ENCODE measurements at places on chromosomes 7 and 10.

DNA sequence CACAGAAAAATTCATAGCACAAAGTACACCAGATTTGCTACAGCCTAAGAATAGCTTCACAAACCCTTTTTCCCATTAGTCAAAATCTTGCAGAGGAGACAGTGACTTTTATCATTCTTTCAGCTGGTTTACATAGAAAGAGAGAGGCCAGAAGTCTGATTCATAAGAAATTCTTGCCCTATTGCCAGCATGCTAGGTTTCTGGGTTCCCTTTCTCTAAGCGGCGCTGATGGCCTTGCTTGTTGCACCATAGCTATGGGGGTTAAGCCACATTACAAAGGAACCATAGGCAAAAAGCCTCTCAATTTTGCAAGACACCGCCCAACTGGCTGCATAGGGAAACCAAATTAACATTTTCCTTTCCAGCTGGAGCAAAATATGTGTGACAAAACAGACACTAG is 87.4 kb downstream of the ZNF467 start:
- no peak for DNase-seq

- no peak for DNase-seq
Measured at GRCh38 chr10:114571316-114571999, 86.6 kb downstream of the ABLIM1 start.

DNA sequence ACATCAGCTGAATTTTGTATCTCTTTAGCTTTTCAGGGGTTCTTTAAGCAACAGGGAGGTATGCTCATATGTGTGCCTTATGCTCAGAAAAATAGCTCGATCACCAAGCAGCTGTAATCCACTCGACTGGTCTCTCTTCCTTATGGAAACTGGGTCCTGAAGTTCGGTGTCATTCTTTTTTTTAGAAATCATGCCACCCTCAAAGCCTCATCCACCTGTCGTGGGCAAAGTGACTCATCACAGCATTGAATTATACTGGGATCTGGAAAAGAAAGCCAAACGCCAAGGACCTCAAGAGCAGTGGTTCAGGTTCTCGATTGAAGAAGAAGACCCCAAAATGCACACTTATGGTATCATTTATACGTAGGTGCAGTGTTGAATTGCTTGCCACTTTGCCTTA is 83.6 kb downstream of the FANK1 start:
- DNase-seq: no peak

GRCh38 chr7:103292122-103292521 is 5.1 kb upstream of the PMPCB start:
- no peak for DNase-seq

DNA sequence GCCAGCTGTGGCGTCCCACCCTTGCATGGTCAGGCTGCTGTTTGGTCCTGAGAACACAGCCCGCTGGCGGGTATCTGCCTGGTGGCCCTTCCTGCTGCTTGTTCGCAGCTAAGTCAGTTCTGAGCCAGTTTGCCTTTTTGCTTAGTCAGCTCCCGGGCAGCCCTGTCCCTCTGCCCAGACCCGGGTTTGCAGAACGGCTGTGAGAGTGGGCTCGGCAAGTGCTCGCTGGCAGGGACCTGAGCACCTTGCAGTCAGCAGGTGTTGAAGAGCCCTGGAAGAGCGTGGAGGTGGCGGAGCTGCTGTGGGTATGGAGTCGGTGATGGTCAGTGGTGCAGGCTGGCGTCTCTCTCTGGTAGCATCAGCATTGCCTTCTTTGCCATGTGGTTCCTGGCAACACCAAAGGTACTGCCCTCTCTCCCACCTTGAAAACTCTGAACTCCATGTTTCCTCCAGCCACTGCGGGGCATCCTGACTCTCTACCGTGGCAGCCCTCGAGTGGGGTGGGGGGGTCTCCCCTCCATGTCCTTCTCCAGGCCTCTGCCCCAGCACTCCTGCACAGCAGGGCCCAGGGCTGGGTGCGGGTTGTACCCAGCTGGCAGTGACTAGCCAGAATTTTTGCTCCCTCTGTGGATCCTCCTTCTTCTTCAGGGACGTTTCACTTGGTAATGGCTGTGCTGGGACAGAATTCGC is 4.6 kb downstream of the INPP5A start:
- DNase-seq: no peak
